NCI-H460 (cell line): ENCODE measurements at places on chromosomes 5 and 9.

- no peak for DNase-seq
Measured at GRCh38 chr9:131660466-131661405, 79.1 kb downstream of the RAPGEF1 start.

GRCh38 chr5:142167458-142167857 lies 58.9 kb downstream of the NDFIP1 start:
- no peak for DNase-seq

DNA sequence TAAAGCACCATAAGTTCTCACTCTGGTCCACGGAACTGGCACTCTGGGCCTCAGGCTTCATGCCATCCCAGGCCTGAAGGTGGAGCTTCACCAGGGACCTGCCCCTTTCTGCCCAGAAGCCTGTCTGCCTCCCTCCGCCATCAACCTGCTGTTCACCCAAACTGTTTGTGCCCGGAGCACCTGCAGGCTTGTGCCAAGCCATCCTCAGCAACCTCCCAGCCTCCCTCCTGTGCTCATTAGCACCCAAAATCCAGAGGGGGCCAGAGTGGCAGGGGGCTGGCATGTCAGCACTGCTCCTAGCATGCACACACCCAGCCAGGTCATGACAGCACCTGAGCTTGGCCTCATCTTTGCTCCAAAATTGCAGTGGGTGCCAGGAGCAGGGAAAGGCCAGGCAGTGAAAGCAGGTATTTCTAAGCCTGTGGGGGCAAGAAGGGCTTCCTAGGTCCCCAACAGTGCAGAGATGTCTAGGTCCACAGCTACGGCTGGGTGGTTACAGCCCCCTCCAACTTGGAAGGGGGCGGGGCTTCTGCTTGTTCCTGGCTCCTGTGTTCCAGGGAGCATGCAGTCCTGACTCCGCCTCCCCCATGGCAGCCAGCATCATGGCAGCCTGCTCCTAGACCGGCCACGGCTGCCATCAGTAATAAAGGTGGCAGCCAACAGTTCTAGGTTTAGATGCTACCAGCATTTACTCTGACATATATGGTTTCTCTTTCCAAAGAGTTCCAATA lies 85.1 kb downstream of the GIN1 start:
- no peak for DNase-seq

GRCh38 chr9:136244122-136244968 lies 1.3 kb downstream of the QSOX2 start:
- DNase-seq, result no peak

DNA sequence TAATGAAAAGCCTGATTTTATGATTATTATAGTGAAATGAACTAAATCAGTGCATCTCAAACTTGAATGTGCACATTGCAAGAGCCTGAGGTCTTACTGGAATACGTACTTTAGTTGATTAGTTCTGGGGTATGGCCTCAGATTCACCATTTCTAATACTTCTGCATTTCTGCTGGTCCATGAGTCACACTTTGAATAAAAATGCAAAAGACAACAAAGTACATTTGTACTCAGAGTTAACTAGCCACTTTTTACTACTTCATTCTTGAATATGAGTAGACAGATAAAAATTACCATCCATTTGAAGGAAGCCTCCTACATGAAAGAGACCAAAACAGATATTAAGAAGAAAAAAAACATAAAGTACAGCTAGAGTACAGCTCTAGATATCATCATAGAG lies 27.1 kb upstream of the PRR16 start:
- DNase-seq, result no peak

- no peak for DNase-seq
Measured at GRCh38 chr9:32577316-32577715, 4.4 kb upstream of the NDUFB6 start.

DNA sequence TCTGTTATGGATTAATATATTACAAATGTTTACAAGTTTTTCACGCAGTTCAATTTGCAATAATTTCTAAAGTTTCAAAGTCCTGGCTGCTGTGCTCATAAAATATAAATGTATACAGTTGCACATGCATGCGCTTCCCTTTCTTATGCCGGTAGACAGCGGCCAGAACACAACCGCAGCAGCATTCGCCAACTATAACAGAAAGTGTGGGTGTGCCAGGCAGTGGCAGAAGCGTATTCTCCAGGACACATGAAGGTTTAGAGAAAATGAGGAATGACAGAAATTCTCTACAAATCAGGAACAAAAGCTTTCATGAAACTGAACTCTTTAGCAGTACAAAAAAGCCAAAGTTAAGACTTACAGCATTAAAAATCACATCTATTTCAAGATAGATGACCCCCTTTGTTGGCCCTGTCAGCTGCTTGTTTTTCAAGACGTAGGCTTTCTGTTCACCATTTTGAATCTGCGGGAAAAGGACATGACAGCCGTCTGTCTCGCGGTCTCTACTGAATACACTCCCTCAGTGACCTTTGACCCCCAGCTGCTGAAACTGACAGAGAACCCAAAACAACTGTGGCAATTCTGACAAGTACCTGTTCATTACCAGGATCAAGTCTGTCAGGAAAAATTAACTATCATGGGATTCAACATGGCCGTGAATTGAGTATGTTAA lies 252.2 kb downstream of the SLF1 start:
- no peak for DNase-seq

DNA sequence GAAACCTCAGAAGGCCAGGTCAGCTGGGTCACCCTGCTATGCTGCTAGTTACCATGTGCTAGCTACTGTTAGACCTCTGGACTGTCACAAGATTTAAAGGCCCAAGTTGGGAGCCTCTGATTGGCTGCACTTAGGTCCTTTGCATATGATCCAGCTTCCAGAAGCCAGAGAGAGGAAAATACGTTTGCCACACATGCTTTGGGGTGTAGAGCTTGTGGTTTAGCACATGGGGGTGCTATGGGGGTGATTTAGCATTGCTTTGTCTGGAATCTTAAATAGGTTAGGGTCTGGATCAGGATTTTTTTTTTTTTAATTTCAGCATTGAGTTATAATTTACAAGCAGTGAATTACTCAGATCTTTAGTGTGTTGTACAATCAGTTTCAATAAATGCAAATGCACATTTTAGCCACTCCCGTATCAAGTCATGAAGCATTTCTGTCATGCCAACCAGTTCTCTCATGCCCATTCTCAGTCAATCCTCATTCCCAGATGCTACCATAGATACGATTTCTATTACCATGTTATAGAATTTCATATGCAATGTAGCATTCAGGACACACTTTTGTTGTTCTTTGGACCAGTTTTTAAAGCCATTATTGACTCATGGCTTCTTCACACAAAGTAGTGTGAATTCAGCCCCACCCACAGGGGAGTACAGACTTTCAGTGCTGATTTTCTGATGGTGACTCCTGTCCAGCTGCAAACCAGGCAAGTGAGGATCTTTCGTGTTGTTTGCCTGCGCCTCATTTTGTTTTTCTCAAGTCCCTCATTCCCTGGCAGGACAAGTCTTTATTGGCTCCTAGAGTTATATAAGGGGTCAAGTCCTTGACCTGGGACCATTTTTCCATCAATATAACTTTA lies 250.4 kb downstream of the LRRC70 start:
- no peak for DNase-seq
